ENCODE measurements at places on chromosomes 16 and 17. TPM values are rescaled to one million over a fixed set of nuclear protein-coding genes. Genes with fewer than 3 reads are reported as not detected.

USP10 gene
- total RNA-seq = 175 TPM

SALL1 gene
- total RNA-seq = not detected

PRSS8 gene
- 42.6 TPM for total RNA-seq

IGF2BP1 gene
- total RNA-seq = 0.91 TPM

SLC47A2 gene
- total RNA-seq = not detected

PRR29 gene
- total RNA-seq = not detected

KRTAP4-6 gene
- total RNA-seq = not detected

JUP gene
- 224 TPM for total RNA-seq

NT5C gene
- total RNA-seq = 115 TPM

NPW gene
- 226 TPM for total RNA-seq

MTSS2 gene
- total RNA-seq = 41.8 TPM

OXLD1 gene
- 75.9 TPM for total RNA-seq

KRT14 gene
- not detected for total RNA-seq

PYCARD gene
- not detected for total RNA-seq

KRTAP2-1 gene
- total RNA-seq = not detected

PRSS33 gene
- not detected for total RNA-seq

GRCh38 chr17:82863941-82864712 is 24.3 kb upstream of the ZNF750 start:
- no peaks in the 10 kb centered on the region for H3K27me3 ChIP-seq
- H3K36me3 ChIP-seq = no peaks in the 10 kb centered on the region
- H3K4me1 ChIP-seq = peaks cover 62% of the 10 kb centered on the region
- DNase-seq = peak; percentile 68

DNA sequence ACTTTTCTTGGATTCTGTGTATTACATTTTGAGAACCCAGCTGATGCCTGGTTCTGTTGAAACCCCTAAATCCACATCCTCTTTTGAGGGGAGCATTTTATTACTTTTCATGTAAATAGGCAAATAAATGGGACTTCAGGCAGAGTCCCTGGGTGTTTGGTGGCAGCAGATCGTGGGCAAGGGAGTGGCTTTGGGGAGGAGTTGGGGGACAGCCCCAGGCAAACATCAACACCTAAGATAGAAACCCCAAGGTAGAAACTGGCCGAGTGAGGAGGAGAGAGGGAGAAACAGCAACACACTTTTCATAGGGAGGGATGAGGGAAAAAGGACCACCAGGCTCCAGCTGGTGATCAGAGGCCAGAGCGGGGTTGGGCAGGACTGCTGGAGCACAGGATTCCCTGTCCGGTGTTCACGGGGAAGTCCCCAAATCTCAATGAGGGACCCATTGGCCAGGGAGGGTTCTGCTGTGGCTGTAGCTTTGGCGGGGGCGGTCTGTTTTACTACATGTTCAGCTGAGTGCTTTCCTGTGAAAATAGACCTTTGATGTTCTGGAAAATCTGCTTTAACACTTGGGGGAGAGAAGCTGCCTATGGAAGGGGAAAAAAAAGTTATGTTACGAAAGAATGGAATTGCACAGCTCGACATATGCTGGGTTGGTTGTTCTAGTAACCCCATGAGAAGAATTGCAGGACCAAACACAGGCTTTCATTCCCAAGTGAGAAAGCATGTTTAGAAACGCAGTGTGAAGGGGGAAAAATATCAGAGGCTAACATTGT is 46.6 kb downstream of the MSI2 start:
- H3K4me3 ChIP-seq = no peak overlapping the region
- no peak for DNase-seq
- no peaks in the 10 kb centered on the region for H3K4me1 ChIP-seq
- no peak overlapping the region for H3K27ac ChIP-seq

- H3K27ac ChIP-seq = no peak overlapping the region
- H3K27me3 ChIP-seq = no peaks in the 10 kb centered on the region
- H3K4me1 ChIP-seq = peaks cover 29% of the 10 kb centered on the region
Measured at GRCh38 chr16:53775821-53776431, 72.0 kb downstream of the FTO start.

- H3K4me1 ChIP-seq = peaks cover 9% of the 10 kb centered on the region
- peak; percentile 81 for DNase-seq
- H3K27ac ChIP-seq = peak within 1 kb of the TSS; percentile 90
- no peaks in the 10 kb centered on the region for H3K27me3 ChIP-seq
- H3K36me3 ChIP-seq = peaks cover 9% of the 10 kb centered on the region
Measured at GRCh38 chr17:35578197-35578928, at the start of gene PEX12. Gene PEX12 (minus strand): TSS chr17:35578571. CDS start chr17:35578021, 550 bp downstream.

DNA sequence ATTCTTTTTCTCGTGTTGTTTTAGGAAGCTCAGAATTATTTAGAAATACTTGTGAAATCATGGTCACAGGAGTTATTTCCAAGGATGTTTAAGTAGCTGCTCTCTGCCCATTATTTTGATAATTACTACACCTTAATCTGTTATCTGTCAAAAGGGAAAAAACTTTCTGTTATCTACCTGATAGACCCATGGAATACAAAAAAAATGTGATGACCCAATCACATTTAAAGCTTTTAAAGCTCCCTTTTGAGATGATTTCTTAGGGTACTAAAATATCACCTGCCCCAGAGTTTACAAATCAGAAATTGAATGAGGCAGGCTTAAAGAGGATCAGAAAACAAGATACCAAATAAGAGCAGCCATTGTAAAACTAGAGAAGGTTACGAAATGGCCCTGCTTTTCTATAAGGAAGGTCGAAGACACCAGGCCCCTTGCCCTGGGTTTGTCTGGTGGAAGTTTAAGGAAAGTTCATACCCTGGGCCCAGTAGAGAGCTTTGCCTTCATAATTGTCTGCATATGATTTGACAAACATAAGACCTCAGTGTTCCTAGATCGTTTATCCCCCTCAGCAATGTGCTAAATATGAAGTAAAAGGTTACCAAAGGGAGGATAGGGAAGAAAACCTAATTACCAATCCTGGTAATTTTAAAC is 149.9 kb upstream of the TBX2 start:
- H3K27me3 ChIP-seq = no peaks in the 10 kb centered on the region
- no peaks in the 10 kb centered on the region for H3K36me3 ChIP-seq
- DNase-seq = no peak
- peaks cover 8% of the 10 kb centered on the region for H3K4me1 ChIP-seq
- no peak overlapping the region for H3K27ac ChIP-seq

- peaks cover 15% of the 10 kb centered on the region for H3K36me3 ChIP-seq
- H3K4me3 ChIP-seq = no peak overlapping the region
- peak overlapping the region; percentile 97 for H3K27ac ChIP-seq
- peaks cover 100% of the 10 kb centered on the region for H3K4me1 ChIP-seq
- H3K27me3 ChIP-seq = no peaks in the 10 kb centered on the region
Measured at GRCh38 chr17:50687200-50688066, 20.3 kb downstream of the ANKRD40 start.

DNA sequence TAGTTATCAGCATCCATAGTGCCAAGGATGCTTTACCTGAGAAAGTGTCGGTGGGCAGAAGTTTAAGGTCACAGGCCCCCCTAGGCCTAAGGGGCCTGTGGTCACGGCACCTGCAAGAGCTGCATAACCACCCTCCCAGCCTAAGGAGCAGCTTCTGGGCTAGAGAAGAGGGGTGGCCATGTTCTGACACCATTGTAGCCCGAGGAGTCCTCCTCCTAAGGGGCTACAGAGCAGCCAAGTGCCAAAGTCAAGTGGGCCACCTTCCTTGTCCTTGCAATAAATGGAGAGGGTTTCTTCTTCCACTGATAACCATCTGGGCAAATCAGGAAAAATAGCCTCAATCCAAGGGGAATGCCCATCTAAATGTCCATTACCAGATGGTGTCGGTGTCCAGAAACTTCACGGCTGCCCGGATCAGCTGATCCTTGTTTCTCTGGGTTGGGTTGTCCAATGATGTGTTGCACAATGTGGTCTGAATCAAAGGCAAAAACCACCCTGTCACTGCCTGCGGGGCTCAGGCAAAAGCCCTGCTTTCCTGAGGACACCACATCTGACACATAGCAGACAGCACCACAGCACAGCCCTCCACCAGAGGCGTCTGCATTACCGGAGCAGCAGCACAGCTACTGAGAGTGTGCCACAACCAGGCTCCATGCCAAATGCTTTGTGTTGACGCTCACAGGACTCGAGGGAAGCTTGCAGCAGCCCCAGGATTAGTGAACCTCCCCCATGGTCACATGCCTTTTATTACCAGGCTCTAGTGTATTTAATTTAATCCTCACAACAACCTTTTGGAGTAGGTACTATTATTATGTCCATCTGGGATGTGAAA is 12.8 kb downstream of the ATPAF2 start:
- no peaks in the 10 kb centered on the region for H3K36me3 ChIP-seq
- no peaks in the 10 kb centered on the region for H3K27me3 ChIP-seq
- H3K27ac ChIP-seq = no peak overlapping the region
- H3K4me1 ChIP-seq = peaks cover 17% of the 10 kb centered on the region
- H3K4me3 ChIP-seq = no peak overlapping the region
- no peak for DNase-seq

DNA sequence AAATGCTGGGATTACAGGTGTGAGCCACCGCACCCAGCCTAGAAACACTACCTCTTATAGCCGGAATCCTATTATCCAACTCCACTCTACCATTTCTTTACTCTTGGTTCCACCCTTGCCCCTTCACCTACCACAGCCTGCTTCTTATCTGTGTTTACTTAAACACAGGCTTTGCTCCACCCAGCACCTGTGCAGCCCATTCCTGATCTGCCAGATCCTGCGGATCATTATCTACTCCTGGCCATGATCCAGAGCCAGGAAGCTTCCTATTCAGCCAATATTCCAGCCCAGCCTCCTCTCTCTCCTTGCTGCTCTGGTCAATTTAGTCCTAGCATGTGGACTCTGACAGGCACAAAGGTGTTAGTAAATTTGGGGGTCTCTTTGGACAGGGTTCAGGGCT is 98.8 kb upstream of the MED13 start:
- peak overlapping the region; percentile 51 for H3K27ac ChIP-seq
- H3K4me1 ChIP-seq = peaks cover 68% of the 10 kb centered on the region
- peak overlapping the region; percentile 6 for H3K4me3 ChIP-seq
- no peaks in the 10 kb centered on the region for H3K36me3 ChIP-seq
- peak; percentile 53 for DNase-seq

DNA sequence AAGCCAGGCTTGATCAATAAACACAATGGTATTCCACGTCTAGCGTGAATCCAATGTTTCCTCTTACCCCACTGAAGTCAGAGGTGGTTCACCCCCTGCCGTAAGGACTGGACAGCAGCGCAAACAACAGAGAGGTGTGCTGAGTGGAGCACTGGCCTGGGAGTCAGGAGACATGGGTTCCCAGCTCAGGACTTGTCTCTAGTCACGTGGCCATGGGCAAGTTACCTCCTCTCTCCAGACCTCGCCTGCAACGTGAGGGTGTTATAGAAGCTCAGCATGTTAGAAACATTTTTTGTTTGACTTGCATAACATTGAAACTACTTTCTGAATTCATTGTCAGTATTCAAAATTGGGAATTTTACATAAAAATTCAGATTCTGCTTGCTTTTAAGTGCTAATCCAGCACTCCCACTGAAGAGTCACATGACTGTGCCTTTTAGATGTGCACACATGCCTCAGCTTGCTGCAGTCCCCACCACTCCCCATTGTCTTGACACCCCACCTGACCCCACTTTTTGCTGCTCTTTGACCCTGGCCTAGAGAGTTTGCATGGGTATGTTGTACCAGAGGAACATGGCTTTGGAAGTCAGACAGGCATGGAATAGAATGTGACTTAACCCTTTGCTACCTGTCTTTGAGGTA is 8.8 kb upstream of the CPNE2 start:
- H3K27me3 ChIP-seq = no peaks in the 10 kb centered on the region
- DNase-seq = no peak
- H3K27ac ChIP-seq = no peak overlapping the region
- no peak overlapping the region for H3K4me3 ChIP-seq
- no peaks in the 10 kb centered on the region for H3K4me1 ChIP-seq
- H3K36me3 ChIP-seq = no peaks in the 10 kb centered on the region

GRCh38 chr16:76970087-76970744 is 220.8 kb upstream of the MON1B start:
- H3K27ac ChIP-seq = no peak overlapping the region
- H3K4me1 ChIP-seq = no peaks in the 10 kb centered on the region
- H3K27me3 ChIP-seq = no peaks in the 10 kb centered on the region
- H3K4me3 ChIP-seq = no peak overlapping the region
- DNase-seq = no peak

DNA sequence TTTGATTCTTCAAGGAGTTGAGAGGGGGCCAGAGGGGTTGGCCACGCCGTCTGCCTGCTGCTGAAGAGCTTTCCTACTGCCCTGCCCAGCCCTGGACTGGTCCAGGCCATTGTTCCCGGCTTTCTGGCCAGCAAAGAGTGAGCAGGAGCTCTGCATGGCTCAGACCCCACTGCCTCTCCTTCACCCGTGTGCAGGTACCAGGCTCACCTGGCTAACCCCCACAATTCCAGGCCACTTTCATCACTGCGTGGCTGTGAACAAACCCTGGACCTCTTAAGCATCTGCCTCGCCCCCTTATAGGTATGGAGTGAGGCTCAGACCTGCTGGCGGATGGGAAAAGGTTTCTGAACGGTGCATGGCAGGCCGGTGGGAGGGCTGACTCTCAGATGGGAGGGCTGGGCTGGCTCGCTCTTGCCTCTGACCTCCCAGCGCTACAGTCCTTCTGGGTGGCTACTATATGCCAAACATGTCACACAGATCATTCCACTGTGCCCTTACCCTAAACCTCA is 8.9 kb downstream of the ZNF319 start:
- DNase-seq = no peak
- no peaks in the 10 kb centered on the region for H3K4me1 ChIP-seq
- no peaks in the 10 kb centered on the region for H3K36me3 ChIP-seq
- H3K27me3 ChIP-seq = no peaks in the 10 kb centered on the region
- no peak overlapping the region for H3K27ac ChIP-seq
- no peak overlapping the region for H3K4me3 ChIP-seq

GRCh38 chr17:7177954-7178477 is 1.2 kb downstream of the ASGR1 start:
- peaks cover 15% of the 10 kb centered on the region for H3K4me1 ChIP-seq
- peak overlapping the region; percentile 58 for H3K4me3 ChIP-seq
- no peak for DNase-seq
- H3K27ac ChIP-seq = no peak overlapping the region

- H3K4me1 ChIP-seq = peaks cover 72% of the 10 kb centered on the region
- no peaks in the 10 kb centered on the region for H3K36me3 ChIP-seq
- H3K27me3 ChIP-seq = no peaks in the 10 kb centered on the region
- no peak overlapping the region for H3K4me3 ChIP-seq
Measured at GRCh38 chr16:81497690-81498089, 53.1 kb downstream of the CMIP start.

- H3K4me1 ChIP-seq = no peaks in the 10 kb centered on the region
- no peak overlapping the region for H3K27ac ChIP-seq
- no peak for DNase-seq
- H3K4me3 ChIP-seq = no peak overlapping the region
Measured at GRCh38 chr16:73350707-73351452, 303.0 kb upstream of the ZFHX3 start.

- DNase-seq = no peak
- no peaks in the 10 kb centered on the region for H3K27me3 ChIP-seq
- peaks cover 10% of the 10 kb centered on the region for H3K36me3 ChIP-seq
- H3K27ac ChIP-seq = no peak overlapping the region
Measured at GRCh38 chr16:20803192-20803560, 3.1 kb downstream of the ERI2 start.

- no peak overlapping the region for H3K4me3 ChIP-seq
- H3K27me3 ChIP-seq = no peaks in the 10 kb centered on the region
- peaks cover 71% of the 10 kb centered on the region for H3K4me1 ChIP-seq
- no peak for DNase-seq
Measured at GRCh38 chr17:57879437-57880085, 29.7 kb upstream of the MRPS23 start.

- DNase-seq = peak; percentile 34
- H3K4me1 ChIP-seq = peaks cover 17% of the 10 kb centered on the region
- peak overlapping the region; percentile 70 for H3K4me3 ChIP-seq
- H3K27ac ChIP-seq = peak overlapping the region; percentile 92
Measured at GRCh38 chr17:50865060-50865867, 890 bp downstream of the TOB1 start.

- H3K27me3 ChIP-seq = no peaks in the 10 kb centered on the region
- H3K4me1 ChIP-seq = no peaks in the 10 kb centered on the region
- H3K36me3 ChIP-seq = no peaks in the 10 kb centered on the region
- no peak overlapping the region for H3K27ac ChIP-seq
Measured at GRCh38 chr16:76732894-76733293, 455.7 kb downstream of the CNTNAP4 start.
